ENCODE measurements at places on chromosomes 2 and 18. TPM values are rescaled to one million over a fixed set of nuclear protein-coding genes. Genes with fewer than 3 reads are reported as not detected.

The TNS1 gene
- total RNA-seq: 44.4 TPM

The POTEE gene
- total RNA-seq: not detected

The AAK1 gene
- 21.1 TPM for total RNA-seq

The POU3F3 gene
- not detected for total RNA-seq

The SNTG2 gene
- not detected for total RNA-seq

The PRKAG3 gene
- 0.26 TPM for total RNA-seq

The CCDC150 gene
- total RNA-seq: 3.9 TPM

DNA sequence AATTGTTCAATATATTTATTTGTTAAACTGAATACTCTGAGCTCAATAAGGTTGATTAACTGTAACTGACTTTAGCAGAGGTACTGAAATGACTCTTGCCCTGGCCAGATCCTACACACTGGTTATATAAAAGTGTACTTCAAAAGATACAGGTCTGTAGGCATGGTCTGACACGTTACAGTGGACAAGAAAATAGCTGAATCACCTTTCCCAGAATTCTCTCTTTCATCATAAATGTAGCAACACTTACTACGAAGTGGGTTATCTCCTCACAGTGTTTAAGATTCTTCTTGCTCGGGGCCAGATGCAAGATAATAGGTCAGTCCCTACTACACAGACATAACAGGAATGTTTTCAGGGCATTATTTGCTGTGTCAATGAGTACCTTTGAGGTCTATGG is 107.0 kb upstream of the ZC3H15 start:
- DNase-seq: no peak

DNA sequence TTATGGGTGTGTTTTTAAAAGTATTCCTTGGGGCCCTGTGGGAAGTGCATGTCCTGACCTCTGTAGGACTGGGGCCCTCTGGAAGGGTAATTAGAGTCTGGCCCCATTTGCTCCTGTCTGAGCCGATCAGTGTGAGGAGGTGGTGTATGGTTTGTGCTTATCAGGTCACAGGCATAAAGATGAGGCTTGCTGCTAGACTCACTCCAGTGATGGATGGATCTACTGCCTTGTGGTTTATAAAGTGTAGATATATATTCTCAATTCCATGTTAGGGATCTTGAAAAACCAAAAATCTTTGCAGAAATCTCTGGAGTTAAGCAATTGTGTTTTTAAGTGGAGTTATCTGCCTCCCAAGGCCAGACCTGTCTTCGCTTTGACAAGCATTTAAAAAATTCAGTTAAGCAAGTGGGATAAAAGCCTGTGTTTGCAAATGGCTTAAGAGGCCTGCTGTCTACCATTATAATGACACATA is 182.4 kb downstream of the PTPRM start:
- DNase-seq: no peak

- no peak for DNase-seq
These were observed 149.8 kb downstream of the SUCLG1 start for GRCh38 chr2:84309281-84309680.

DNA sequence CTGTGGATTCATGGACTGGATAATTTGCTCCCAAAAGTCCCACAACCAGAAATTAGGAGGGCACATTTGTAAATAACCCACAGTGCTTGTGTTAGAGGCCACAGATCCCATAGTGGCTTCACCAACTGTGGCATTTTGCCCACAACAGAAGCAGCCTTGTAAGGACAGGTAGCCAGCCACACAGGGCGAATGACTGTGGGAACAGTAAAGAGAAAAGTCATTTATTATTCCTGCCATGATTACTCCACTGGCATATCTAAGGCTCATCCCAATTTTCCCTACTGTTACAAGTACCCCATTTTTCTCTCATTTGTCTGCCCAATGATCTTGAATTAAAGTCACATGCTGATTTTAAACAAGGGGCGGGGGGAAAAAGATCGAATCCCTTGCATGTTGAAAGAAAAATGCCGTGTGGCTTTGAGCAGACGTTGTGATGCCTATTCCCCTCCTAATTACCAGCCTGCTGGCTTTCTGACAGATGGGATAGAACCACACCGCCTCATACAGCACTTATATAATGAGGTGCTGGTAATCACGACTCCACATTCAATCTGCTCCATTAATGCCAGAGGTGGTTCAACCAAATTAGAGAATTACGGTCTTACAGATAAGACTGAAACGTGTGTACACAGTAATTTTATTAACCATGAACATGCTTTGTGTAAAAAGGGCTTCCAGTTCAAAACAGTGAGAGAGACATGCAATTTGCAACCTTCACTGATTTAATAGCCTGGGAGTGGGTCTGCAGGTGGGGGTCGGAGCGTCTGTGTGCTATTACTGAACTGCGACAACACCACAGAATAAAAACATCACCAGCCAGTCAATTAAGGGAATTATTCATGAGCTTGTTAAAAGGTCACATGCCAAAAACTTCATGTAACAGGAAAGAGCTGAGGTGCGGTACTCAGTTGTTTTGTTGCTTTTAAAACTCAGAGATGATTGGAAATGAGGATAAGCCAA is 196.0 kb downstream of the TMEM163 start:
- DNase-seq: no peak

GRCh38 chr2:27182346-27182745 is 29.5 kb upstream of the ATRAID start:
- DNase-seq: peak; percentile 51

- peak; percentile 17 for DNase-seq
These were observed 235.6 kb downstream of the NUP35 start for GRCh38 chr2:183359867-183360266.

DNA sequence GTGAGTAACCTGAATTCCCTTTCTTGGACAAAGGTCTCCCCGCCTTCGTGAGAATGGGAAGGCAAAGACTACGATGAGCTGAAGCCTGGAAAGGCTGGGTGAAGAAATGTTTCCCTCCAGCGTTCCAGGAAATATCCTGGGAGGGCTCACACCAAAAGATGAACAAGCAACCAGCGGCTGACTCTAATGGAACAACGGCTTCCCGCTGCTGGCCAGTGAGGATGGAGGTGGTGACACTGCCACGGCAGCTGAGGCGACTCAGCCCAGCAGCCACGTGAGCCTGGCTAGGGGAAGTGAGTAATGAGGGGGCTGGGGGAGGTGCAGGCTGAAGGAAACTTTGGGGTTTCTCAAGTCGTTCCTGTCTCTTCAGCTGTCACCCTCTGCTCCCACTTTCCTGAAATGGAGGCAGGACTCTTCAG is 105.0 kb upstream of the SMAD7 start:
- peak; percentile 47 for DNase-seq

GRCh38 chr2:12819103-12819475 is 102.4 kb downstream of the TRIB2 start:
- peak; percentile 98 for DNase-seq

- DNase-seq: peak; percentile 33
These were observed 328.5 kb upstream of the FANCL start for GRCh38 chr2:58569475-58570185.

DNA sequence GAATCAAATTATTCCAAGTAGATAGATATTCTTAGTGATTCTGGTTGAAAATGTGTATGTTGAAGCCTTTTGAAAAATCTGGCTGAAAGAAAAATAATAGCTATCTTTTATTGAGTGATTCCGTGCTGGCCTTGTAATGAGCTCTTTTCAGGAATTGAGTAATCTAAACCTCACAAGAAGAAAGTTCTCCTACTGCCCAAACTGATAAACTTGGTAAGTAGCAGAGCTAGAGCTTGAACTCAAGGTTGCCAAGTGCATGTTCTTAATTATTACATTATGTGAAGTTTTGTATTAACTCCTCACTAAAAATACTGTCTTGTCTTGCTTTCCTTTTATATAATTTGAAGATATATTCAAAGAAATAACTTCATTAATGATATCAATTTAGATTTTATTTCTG is 1.6 kb upstream of the PPP1R1C start:
- DNase-seq: no peak

- no peak for DNase-seq
These were observed 89.7 kb upstream of the MSH2 start for GRCh38 chr2:47313141-47313691.

- no peak for DNase-seq
These were observed 18.5 kb downstream of the THSD7B start for GRCh38 chr2:136783856-136784255.

GRCh38 chr2:3404349-3404894 is 24.9 kb downstream of the TRAPPC12 start:
- no peak for DNase-seq

DNA sequence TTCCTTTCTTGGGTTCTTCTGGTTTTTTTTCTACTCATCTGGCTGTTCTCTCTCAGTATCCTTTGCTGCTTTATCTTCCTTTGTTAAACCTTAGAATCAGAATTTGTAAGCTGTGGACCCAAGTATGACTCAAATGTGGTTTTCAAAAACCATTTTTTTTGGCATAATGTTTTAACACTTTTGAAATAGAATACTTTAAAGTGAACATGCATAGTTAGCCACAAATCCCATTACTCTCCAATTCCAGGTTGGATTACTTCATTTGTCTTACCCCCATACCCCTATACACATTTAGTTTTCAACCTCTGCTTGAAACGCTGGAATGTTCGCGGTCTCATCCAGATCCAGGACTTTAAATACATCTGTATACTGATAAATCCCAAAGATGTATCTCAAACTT is 29.1 kb downstream of the ALMS1 start:
- DNase-seq: peak; percentile 27

GRCh38 chr2:51919395-51919794 is 887.5 kb upstream of the NRXN1 start:
- peak; percentile 78 for DNase-seq

- no peak for DNase-seq
These were observed 168.4 kb upstream of the HAAO start for GRCh38 chr2:42960842-42961180.

- DNase-seq: no peak
These were observed 78.6 kb downstream of the EPB41L5 start for GRCh38 chr2:120091436-120091835.

DNA sequence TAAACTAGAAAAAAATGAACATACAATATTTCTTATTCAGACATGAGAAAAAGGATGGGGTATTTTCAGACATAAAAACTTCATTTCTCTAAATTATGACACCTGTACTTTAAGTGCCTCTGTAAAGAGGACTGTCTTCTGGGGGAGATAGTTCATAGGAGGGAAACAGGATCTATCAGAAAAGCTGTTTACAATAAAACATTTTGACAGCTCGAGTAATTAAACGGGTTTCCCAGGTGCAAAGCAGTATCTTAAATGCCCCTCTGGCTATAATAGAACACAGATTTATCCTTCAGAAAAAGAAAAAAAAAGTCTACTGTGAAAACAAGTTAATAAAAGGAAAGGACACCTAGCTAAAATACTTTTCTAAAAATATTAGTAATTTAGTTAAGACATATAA is 311.4 kb upstream of the UBE2E3 start:
- DNase-seq: no peak

DNA sequence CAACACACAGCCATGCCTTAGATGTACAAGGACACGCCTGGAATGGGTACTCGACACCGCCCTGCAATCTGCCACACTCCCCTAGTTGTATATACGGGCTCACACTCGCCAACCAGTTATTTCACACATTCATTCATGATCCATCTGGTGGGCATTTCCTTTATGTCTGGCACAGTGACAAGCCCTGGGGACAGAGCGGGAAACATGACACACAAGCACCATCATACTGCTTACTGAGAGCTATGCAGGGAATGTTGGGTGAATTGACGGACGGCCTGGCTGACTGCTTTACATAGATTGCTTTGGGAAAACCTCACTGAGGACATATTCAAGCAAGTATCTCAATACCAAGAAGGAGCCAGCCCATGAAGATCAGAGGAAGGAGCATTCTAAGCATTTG is 448.0 kb upstream of the SPRED2 start:
- no peak for DNase-seq

- peak; percentile 0 for DNase-seq
These were observed 95.9 kb upstream of the DLGAP1 start for GRCh38 chr18:4551001-4551360.

DNA sequence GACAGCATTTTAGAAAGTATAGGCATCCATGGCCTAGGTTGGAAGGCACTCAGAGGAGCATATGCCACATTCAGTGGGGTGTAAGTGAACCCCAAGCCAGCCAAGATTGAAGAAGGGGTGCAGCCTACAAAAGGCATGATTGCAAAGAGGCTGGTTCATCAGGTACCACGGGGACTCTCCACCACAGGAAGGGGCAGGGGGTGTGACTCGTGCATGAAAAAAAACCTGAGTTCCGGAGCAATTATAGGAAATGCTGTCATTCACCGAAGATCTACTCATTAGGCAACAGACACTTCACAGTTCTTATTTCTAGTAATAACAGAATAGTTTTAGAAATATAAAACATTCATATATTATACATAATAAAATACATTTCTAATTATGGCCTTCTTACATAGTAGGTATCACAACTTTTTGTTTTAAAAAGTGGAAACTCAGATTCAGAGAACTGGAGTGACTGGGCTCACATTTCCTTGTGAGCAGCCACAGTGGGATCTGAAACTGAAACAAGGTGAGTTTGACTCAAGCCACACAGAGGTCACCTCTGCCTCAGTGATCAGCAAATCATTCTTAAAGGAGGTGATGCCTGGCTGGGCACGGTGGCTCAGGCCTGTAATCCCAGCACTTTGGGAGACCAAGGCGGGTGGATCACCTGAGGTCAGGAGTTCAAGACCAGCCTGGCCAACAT is 188.4 kb upstream of the GYPC start:
- no peak for DNase-seq

GRCh38 chr18:24089076-24089475 is 49.8 kb upstream of the CABYR start:
- no peak for DNase-seq

DNA sequence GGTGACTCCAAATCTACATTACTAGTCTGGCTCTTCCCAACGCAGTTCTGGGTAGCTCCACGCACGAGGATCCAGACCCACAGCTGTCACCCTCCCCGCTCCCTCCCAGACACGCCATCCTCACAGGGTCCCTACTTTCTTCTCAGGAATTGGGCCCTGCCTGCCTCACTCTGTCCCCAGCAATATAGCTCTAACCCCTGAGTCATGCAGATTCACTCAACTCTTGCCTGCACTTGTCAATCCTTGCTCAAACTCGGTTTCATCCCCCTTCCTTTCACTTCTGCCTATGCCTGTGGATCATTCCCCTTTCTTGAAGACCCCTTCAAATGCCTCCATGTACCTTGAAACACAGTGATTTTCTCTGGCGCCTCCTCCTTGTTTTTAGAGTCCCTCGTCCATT is 5.0 kb downstream of the ST8SIA5 start:
- DNase-seq: no peak

- DNase-seq: no peak
These were observed 439.5 kb upstream of the ETAA1 start for GRCh38 chr2:66957677-66958076.

- DNase-seq: no peak
These were observed 168.4 kb downstream of the LOXHD1 start for GRCh38 chr18:46488471-46489213.

- DNase-seq: no peak
These were observed 26.2 kb downstream of the KLF7 start for GRCh38 chr2:207139552-207139951.

DNA sequence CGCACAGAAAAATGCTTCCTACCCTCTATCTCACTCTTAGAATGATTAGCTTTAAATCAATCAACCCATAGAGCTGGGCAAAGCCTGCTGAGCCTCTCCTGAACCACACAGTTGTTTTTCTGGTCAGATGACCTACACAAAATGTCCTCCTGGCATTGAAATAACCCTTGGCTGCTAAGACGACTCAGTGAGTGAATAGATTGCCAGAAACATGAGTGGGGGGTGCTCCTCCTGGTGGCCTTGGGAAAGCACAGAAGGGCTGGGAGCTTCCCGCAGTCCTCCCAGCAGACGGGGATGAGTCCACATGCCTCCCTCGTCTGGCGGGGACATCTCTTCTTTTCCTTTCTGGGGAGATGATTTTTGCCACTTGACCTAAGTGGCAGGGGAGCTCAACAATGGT is 14.9 kb downstream of the MAL start:
- DNase-seq: no peak

- DNase-seq: no peak
These were observed 200.6 kb downstream of the RND3 start for GRCh38 chr2:150286730-150287362.

- no peak for DNase-seq
These were observed 974.8 kb downstream of the CNTNAP5 start for GRCh38 chr2:124999906-125000305.
